ENCODE measurements at places on chromosomes 16 and 17. TPM values are rescaled to one million over a fixed set of nuclear protein-coding genes. Genes with fewer than 3 reads are reported as not detected.
A peak's percentile ranks its signal among the peaks of the same experiment; 100 is the strongest.

DNA sequence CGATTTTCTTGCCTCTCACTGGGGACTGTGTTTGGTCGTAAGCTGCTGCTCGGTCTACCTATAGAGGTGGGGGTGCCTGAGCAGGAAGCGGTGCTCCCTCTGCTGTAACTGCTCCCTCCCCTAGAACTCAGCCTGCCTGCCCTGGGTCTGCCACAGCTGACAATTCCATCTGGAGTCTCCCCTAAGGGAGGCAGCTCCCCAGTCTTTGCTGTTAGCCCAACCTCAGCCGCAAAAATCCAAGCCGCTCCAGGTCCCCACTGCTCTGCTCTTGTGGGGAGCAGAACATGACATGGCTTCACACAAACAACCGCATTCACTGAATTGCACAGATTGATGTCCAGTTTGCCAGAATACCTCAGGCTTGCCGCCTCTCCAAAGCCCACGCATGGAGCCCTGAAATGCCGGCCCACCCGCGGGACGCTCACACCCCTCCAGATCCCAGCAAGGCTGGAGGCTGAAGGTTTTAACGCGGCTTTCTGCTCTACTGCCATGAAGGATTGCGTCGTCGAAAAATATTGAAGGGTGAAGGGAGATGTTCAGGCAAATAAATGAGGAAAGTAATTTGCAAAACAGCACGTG, 221.5 kb upstream of the FOXF1 start:
- H3K4me3 ChIP-seq = no peak overlapping the region
- H3K27ac ChIP-seq = no peak overlapping the region
- peaks cover 61% of the 10 kb centered on the region for H3K27me3 ChIP-seq
- H3K36me3 ChIP-seq = no peaks in the 10 kb centered on the region

DNA sequence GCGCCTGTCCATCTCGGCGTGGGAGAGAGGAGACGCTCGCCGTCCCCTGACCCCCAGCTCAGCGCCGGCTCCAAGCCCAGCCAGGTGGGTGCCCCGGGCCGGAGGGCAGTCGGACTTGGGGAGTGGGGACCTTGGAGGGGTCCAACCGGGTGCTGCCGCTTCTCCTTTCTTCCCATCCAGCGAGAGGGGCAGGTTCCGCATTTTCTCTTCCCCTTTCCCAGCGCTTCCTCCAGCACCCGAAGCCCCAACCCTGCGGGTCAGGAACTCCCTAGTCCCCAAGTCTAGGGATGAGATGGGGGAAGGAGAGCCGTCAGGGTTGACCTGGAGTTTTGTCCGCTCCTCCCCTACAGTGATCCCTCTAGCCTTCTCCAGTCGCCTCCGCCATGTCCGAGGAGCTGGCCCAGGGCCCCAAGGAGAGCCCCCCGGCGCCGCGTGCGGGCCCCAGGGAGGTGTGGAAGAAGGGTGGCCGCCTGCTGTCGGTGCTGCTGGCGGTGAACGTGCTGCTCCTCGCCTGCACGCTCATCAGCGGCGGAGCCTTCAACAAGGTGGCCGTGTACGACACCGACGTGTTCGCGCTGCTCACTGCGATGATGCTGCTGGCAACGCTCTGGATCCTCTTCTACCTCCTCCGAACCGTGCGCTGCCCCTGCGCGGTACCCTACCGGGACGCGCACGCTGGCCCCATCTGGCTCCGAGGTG, at the start of gene OTOP2:
Gene OTOP2 (plus strand): TSS at position 24 of the 699 bp plus-strand sequence. CDS start 360 bp downstream, at position 384.
- no peak for DNase-seq
- H3K4me1 ChIP-seq = peaks cover 5% of the 10 kb centered on the region
- no peak within 1 kb of the TSS for H3K27ac ChIP-seq
- H3K4me3 ChIP-seq = no peak within 1 kb of the TSS

The ABI3 gene
- total RNA-seq = 117 TPM

- no peaks in the 10 kb centered on the region for H3K36me3 ChIP-seq
- no peaks in the 10 kb centered on the region for H3K27me3 ChIP-seq
- no peak for DNase-seq
- no peaks in the 10 kb centered on the region for H3K4me1 ChIP-seq
Measured at GRCh38 chr17:12627177-12627629, 38.5 kb upstream of the MYOCD start.

DNA sequence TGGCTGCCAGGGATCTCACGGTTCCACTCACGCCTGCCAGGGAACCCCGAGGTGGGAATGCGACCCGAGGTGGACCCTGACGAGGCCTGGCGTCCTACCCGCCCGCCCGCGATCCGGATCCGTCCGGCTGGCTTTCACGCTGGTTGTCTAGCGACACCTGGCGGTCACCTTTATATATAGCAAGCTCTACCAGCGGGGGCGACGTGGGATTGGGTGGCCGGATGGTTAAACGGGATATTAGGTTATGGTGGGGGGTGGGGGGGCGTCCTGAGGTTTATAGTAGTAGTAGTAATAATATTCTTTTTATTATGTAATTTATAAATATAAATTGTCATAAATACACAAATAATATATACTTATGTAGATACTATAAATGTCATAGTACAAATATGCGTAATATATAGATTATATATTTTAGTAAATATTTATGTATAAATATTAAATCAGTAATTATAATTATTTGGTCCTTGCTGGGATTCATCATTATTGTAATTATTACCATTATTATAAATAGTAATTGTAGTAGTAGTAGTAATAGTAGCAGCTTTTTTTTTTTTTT, 136.9 kb downstream of the KCNJ12 start:
- no peak overlapping the region for H3K27ac ChIP-seq
- H3K36me3 ChIP-seq = no peaks in the 10 kb centered on the region
- H3K4me3 ChIP-seq = no peak overlapping the region
- peaks cover 21% of the 10 kb centered on the region for H3K4me1 ChIP-seq
- peaks cover 49% of the 10 kb centered on the region for H3K27me3 ChIP-seq

The ZG16B gene
- 3.7 TPM for total RNA-seq

DNA sequence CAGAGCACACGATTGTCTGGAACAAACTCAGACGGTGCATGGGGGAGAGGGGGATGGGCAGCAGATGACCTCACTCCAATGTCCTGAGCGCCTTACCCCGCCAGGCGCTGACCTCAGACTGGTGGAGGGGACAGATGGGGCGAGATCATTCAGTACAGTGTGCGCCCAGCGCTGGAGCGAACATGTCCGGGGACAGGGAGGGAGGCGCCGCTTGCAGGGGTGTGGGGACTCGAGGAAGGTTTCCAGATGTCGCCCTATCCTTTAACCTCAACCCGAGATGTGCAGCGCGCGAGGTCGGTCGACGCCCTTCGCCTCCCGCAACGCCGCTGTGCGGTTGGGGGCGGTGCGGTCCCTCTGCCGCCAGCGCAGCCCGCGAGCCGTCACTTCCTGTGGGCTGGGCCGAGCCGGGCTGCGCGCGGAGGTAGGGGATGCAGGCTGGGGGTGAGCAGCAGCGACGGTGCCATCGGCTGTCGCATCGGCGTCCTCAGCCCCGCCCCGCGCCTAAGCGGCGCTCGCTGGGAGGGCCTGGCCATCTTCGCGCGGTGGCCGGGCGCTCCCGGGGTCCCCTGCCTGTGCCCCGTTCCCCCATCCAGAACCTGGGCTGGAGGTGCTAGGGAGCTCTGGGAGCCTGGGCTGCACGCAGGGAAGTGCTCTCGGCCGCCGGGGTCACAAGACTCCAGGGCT, 5.3 kb upstream of the CDR2L start:
- DNase-seq = peak; percentile 82
- H3K36me3 ChIP-seq = no peaks in the 10 kb centered on the region
- peak overlapping the region; percentile 74 for H3K4me3 ChIP-seq

DNA sequence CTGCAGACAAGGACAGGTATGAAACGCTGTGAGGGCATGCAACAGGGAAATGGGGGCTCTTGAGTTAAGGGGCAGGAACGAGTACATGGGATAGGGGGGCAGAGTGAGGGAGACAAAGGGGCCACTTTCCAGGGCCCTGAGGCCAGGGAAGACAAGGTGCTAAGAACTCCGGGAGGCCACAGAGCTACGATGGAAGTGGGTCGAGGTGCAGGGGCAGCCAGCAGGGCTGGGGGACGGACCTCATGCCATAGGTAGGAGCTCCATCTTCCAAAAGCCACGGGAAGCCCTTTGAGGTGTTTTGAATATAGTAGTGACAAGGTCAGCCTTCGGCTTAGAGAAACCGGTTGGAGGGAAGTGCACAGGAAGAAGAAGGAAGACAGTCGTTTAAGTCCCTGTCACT, 35.6 kb downstream of the RBFOX3 start:
- no peak overlapping the region for H3K27ac ChIP-seq
- no peaks in the 10 kb centered on the region for H3K36me3 ChIP-seq
- H3K4me1 ChIP-seq = no peaks in the 10 kb centered on the region
- DNase-seq = no peak
- H3K27me3 ChIP-seq = no peaks in the 10 kb centered on the region
- H3K4me3 ChIP-seq = no peak overlapping the region

The EIF3CL gene
- 58.8 TPM for total RNA-seq

DNA sequence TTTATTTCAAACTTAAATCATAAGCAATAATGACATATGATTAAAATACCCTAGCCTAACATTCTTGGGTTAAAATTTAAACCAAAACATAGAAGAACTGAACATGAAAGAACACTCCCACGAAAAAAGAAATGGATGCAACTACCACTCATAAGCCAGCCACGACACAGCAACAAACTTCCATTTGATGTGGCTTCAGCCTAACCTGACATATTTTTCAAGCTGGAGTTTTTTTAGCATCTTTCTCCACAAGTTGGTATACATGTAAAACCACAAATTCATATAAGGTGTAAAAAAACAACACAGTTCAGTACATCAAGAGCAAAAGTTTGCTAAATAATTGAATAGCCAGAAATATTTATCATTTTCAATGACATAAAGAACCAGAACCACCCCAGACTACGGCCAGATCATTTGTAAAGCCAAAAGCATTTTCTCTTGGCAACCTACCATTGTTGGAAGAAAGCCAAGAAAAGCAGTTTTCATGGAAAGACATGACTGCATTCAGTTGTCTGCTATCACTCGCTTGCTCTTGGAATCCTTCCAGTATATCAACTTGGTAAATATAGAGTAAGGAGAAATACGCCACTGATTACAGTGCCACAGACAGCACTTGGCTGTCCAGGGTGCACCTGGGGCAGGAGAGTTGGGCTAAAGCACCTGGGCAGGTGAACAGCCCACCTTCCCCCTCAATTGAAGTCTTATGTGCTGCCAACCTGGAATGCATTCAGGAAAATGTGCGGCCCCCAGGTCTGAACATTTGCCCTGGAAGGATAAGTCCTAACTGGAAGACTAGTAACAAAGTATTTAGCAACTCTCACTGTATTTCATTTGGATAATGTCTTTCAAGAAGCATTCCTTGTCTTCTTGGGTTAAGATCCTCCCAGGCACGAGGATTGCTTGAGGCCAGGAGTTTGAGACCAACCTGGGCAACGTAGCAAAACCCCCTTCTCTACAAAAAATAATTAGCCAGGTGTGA, 60.5 kb downstream of the CREBBP start:
- peaks cover 88% of the 10 kb centered on the region for H3K4me1 ChIP-seq
- DNase-seq = no peak
- H3K27me3 ChIP-seq = no peaks in the 10 kb centered on the region
- peaks cover 20% of the 10 kb centered on the region for H3K36me3 ChIP-seq
- H3K4me3 ChIP-seq = peak overlapping the region; percentile 14

DNA sequence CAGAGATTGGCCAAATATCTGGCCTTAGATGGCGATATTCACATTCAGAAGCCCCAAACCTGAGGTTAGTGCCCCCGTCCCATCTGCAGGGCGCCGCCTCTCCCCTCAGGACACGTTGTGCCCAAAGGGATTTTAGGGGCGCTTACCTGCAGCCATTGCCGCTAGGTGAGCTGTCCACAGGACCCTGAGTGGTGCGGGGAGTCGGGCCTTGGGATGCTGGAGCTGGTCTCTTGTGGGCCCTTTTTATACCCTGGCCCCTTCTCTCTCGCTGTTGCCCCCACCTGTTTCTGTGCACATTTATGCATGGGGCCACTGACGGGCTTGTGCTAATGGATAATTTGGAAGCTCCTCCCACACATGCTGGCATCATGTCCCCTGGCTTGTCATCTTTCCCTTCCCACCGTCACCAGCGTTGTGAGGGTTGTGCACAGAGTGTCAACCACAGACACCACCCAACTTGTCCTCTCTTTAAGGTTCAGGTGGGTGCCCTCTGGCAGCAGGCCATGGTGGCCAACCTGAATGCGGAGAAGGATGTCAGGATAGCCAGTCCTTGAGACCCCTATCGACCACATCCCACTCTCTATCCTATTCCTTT, at the start of gene CSHL1:
Gene CSHL1 (minus strand): TSS at position 218 of the 595 bp plus-strand sequence. CDS start 62 bp downstream, at position 156.
- no peaks in the 10 kb centered on the region for H3K4me1 ChIP-seq
- H3K4me3 ChIP-seq = no peak within 1 kb of the TSS
- no peak for DNase-seq
- H3K36me3 ChIP-seq = no peaks in the 10 kb centered on the region

Measured in activated CD8-positive, alpha-beta T cell treated with anti-CD3 and anti-CD28 coated beads, Interleukin-2, amount 10 ng/mL, durations not matched to agents 7 days and 5 days (primary cell).